Heart left ventricle (tissue), 16 donors: ENCODE measurements at places on chromosomes 4 and X. TPM values are rescaled to one million over a fixed set of nuclear protein-coding genes. Genes with fewer than 3 reads are reported as not detected.

GRCh38 chr4:171644430-171645057 is 168.7 kb upstream of the GALNTL6 start:
- H3K36me3 ChIP-seq: no peaks in the 10 kb centered on the region
- DNase-seq: no peak
- H3K27me3 ChIP-seq: no peaks in the 10 kb centered on the region
- H3K4me3 ChIP-seq: no peak overlapping the region

- H3K36me3 ChIP-seq: no peaks in the 10 kb centered on the region
- no peak overlapping the region for H3K4me3 ChIP-seq
- no peaks in the 10 kb centered on the region for H3K27me3 ChIP-seq
- no peaks in the 10 kb centered on the region for H3K4me1 ChIP-seq
These were observed 290.3 kb upstream of the LDB2 start for GRCh38 chr4:17188547-17189400.

- no peak overlapping the region for H3K27ac ChIP-seq
- H3K27me3 ChIP-seq: no peaks in the 10 kb centered on the region
- DNase-seq: no peak
- H3K36me3 ChIP-seq: no peaks in the 10 kb centered on the region
- H3K4me1 ChIP-seq: no peaks in the 10 kb centered on the region
These were observed 210.7 kb upstream of the PRPS2 start for GRCh38 chrX:12580548-12580947.

DNA sequence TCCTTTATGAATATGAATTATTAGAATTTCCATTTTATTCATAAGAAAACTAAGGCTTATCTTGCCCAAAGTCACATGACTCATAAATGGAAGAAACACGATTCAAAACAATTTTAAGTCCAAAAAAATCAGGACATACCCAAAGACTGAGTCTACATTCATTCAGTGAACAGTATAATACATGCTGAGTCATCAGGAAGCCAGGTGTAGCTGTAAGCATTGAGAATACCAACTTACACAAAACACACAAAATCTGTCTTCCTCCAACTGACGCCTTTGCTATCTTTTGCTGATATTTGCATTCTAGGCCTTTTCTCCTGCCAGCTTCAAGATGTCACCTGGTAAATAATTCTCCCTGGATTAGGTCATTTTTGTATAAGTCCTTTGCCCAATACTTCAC is 520.1 kb upstream of the GALNT7 start:
- H3K4me3 ChIP-seq: no peak overlapping the region
- H3K27me3 ChIP-seq: no peaks in the 10 kb centered on the region
- H3K4me1 ChIP-seq: no peaks in the 10 kb centered on the region
- no peak overlapping the region for H3K27ac ChIP-seq

DNA sequence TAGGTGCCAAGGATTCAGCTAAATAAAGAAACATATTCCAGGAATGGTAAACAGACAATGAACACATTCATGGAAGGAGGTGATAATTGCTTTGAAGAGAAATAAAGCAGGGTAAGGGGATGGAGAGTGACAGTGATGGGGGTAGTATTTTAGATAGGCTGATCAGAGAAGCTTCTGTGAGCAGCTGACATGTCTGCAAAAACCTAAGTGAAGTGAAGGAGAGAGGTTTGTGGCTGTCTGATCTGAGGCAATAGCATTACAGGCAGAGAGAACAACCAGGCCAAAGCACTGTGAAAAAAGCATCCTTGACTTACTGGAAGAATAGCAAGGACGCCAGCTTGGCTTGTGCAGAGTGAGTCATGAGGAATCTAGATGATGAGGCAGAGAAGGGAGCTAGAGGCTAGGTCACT is 271.9 kb upstream of the GATB start:
- no peaks in the 10 kb centered on the region for H3K36me3 ChIP-seq
- no peaks in the 10 kb centered on the region for H3K27me3 ChIP-seq
- peak overlapping the region; percentile 20 for H3K27ac ChIP-seq
- H3K4me1 ChIP-seq: peaks cover 2% of the 10 kb centered on the region
- peak; percentile 58 for DNase-seq

The SOWAHB gene
- not detected for total RNA-seq

GRCh38 chr4:189941005-189941450 is 356 bp downstream of the FRG1 start:
- DNase-seq: no peak
- peak overlapping the region; percentile 92 for H3K27ac ChIP-seq
- peak overlapping the region; percentile 56 for H3K4me3 ChIP-seq
- peaks cover 31% of the 10 kb centered on the region for H3K4me1 ChIP-seq
- H3K27me3 ChIP-seq: no peaks in the 10 kb centered on the region
- H3K36me3 ChIP-seq: peaks cover 6% of the 10 kb centered on the region

The NAT8L gene
- total RNA-seq: 0.95 TPM

DNA sequence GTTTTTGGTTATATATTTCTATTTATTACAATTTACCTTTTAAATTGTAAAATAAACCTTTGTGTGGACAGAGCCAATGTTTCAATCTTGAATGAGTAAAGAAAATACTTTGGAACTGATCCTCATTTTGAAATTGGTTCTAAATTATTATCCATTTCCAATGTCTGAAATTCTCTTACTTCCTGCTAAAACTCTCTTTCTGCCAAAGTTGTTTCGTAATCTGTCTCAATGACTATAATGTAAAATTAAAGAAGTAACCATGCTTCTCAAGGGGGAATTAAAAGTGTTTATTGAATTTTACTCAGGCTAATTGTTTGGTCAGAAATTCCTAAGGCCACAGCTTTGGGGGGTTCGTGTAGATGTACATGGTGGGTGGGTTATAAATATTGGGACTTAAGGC is 34.8 kb downstream of the YIPF6 start:
- no peak for DNase-seq
- no peak overlapping the region for H3K4me3 ChIP-seq
- H3K4me1 ChIP-seq: no peaks in the 10 kb centered on the region
- H3K27me3 ChIP-seq: peaks cover 10% of the 10 kb centered on the region
- H3K36me3 ChIP-seq: no peaks in the 10 kb centered on the region

The SLITRK4 gene
- 0.45 TPM for total RNA-seq

The IGFBP7 gene
- total RNA-seq: 585 TPM

The SGMS2 gene
- 25.9 TPM for total RNA-seq

The C1QTNF7 gene
- total RNA-seq: 0.42 TPM

DNA sequence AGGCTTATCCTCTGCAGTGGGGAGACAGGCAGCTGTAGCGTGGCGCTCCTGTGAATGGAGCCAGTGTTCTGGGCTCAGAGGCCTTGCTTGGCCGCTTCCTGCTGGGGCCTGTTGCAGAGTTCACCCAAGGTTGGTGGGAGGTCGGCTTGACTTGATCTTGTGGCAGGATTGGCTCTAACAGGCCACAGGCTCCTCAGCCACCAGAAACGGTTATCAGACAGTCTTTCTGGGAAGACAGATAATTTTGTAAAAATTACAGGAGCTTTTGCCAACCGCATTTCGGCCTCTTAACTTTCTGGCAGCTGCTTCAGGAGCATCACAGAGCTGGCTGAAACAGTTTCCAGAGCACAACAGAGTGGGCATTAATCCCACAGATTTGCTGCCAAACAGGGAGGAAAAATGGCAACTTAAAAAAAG is 66.4 kb downstream of the DIPK2B start:
- no peaks in the 10 kb centered on the region for H3K4me1 ChIP-seq
- no peak overlapping the region for H3K4me3 ChIP-seq
- H3K27ac ChIP-seq: peak overlapping the region; percentile 43

GRCh38 chr4:168183717-168184571 is 91.6 kb downstream of the ANXA10 start:
- peaks cover 5% of the 10 kb centered on the region for H3K4me1 ChIP-seq
- no peak for DNase-seq
- H3K36me3 ChIP-seq: no peaks in the 10 kb centered on the region
- H3K27ac ChIP-seq: no peak overlapping the region
- no peak overlapping the region for H3K4me3 ChIP-seq

DNA sequence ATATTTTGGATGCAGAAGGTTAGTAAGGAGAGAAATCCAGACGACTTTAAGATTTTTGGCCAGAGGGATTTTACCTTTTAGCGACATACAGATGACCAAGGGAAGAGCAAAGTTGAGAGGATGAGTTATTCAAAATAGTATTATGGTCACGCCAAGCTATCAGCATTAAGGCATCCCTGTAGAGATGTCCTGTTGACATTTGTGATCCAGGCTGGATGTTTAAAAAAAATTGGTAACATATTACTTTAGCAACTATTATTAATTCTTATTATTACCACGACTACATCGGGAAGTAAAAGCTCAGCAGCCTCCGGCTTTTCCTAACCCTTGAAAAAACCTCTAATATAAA is 562 bp upstream of the OSTC start:
- H3K27me3 ChIP-seq: no peaks in the 10 kb centered on the region
- peak overlapping the region; percentile 86 for H3K27ac ChIP-seq
- DNase-seq: no peak
- H3K4me1 ChIP-seq: peaks cover 24% of the 10 kb centered on the region
- peak overlapping the region; percentile 78 for H3K4me3 ChIP-seq
- H3K36me3 ChIP-seq: no peaks in the 10 kb centered on the region

GRCh38 chr4:181938631-181939030 is 304.6 kb upstream of the TENM3 start:
- H3K27ac ChIP-seq: no peak overlapping the region
- no peaks in the 10 kb centered on the region for H3K4me1 ChIP-seq
- no peak for DNase-seq
- H3K4me3 ChIP-seq: no peak overlapping the region
- no peaks in the 10 kb centered on the region for H3K36me3 ChIP-seq

DNA sequence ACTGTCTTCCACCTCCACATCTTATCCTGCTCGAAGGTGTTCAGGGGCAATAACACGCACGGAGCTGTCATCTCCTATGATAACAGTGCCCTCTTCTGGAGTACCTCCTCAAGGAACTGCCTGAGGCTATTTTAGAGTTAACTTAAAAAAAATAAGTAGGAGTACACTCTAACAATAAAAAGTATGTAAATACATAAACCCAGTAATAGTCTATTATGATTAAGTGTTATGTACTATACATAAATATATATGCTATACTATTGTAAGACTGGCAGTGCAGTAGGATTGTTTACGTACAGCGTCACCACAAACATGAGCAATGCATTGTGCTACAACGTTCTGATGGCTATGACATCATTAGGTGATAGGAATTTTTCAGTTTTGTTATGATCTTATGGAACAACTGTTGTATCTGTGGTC is 34.5 kb upstream of the TLR2 start:
- no peaks in the 10 kb centered on the region for H3K36me3 ChIP-seq
- no peak for DNase-seq
- H3K4me3 ChIP-seq: no peak overlapping the region
- H3K4me1 ChIP-seq: peaks cover 4% of the 10 kb centered on the region
- H3K27me3 ChIP-seq: no peaks in the 10 kb centered on the region

DNA sequence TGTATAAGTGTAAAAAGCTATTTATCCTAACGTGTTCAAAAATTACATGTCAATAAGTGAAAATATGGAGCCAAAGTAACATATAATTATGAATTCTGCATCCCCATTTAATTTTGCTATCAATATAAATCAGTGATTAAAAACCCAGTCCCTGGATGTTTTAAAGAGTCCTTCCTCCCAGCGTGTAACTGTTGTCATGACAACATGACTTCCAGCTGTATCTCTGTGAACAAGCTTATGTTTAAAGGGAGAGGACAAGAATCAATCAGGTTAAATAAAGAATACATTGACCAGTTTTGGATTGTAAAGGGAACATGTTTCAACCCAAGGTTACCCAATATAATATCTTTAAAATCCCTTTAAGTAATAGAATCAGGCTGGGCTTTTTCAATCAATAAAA is 219.7 kb downstream of the NSUN7 start:
- H3K27me3 ChIP-seq: no peaks in the 10 kb centered on the region
- no peak for DNase-seq
- no peak overlapping the region for H3K27ac ChIP-seq
- no peaks in the 10 kb centered on the region for H3K36me3 ChIP-seq
- no peak overlapping the region for H3K4me3 ChIP-seq
- no peaks in the 10 kb centered on the region for H3K4me1 ChIP-seq

- H3K27ac ChIP-seq: no peak overlapping the region
- no peak for DNase-seq
- H3K27me3 ChIP-seq: no peaks in the 10 kb centered on the region
- H3K4me3 ChIP-seq: no peak overlapping the region
- no peaks in the 10 kb centered on the region for H3K4me1 ChIP-seq
These were observed 182.5 kb upstream of the GALNT7 start for GRCh38 chr4:172986114-172986513.

The NUDT11 gene
- 0.12 TPM for total RNA-seq

DNA sequence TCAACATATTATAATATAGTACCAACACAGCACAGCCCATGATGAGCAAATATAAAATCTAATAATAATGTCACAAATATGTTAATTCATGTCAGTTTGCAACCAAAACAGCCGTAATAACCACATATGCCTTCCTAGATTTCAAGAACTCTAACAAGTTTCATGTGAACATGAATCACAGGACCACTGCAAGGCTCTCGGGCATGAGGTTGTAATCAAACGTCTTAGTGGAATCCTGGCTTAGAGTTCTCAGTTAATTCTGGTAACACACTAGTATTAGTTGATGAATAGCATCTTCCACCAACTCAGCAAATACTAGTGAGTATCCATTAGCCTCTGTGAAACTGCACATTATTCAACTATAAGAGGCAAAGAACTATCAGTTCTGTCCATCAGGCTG is 379.3 kb upstream of the TENM3 start:
- H3K4me1 ChIP-seq: no peaks in the 10 kb centered on the region
- no peak overlapping the region for H3K27ac ChIP-seq
- H3K27me3 ChIP-seq: no peaks in the 10 kb centered on the region
- H3K36me3 ChIP-seq: no peaks in the 10 kb centered on the region
- no peak for DNase-seq

The CDK16 gene
- total RNA-seq: 192 TPM

The PLAC1 gene
- 0.62 TPM for total RNA-seq

GRCh38 chrX:53422861-53423306 is at the start of gene RIBC1:
Gene RIBC1 (plus strand): TSS chrX:53422873. CDS start chrX:53426277, 3,404 bp downstream.
- H3K36me3 ChIP-seq: no peaks in the 10 kb centered on the region
- no peak for DNase-seq
- peak within 1 kb of the TSS; percentile 82 for H3K4me3 ChIP-seq
- H3K4me1 ChIP-seq: peaks cover 7% of the 10 kb centered on the region
- H3K27me3 ChIP-seq: no peaks in the 10 kb centered on the region

The ANKRD37 gene
- 10.6 TPM for total RNA-seq

The MAGED4B gene
- total RNA-seq: 3.5 TPM

The NBDY gene
- 10.4 TPM for total RNA-seq

The PAGE2B gene
- not detected for total RNA-seq

The IQSEC2 gene
- total RNA-seq: 11.2 TPM

The SLC4A4 gene
- total RNA-seq: 30.1 TPM

DNA sequence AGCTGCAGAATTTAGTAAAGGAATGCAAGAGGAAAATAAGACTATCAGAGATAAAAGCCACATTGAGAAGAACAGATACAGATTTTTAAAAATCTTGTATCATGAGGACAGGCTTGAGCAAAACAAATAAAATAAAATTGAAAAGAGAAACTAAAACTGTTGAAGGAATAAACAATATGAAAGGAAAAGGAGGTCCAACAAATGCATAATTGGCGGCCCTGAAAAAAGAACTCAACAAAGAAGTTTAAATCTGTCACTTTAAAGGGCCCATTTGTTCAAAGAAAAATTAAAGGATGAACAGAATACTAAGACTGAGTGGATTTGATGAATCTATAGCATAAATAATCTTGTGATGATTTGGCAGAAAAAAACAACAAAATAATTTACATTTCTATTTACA is 36.5 kb downstream of the TMPRSS11B start:
- H3K27me3 ChIP-seq: no peaks in the 10 kb centered on the region
- H3K4me3 ChIP-seq: no peak overlapping the region
- DNase-seq: no peak
- H3K36me3 ChIP-seq: no peaks in the 10 kb centered on the region

The LNX1 gene
- total RNA-seq: 7.1 TPM
